ENCODE measurements at places on chromosomes 6 and 20. TPM values are rescaled to one million over a fixed set of nuclear protein-coding genes. Genes with fewer than 3 reads are reported as not detected.

- ATAC-seq, result peak; percentile 81
Observed at GRCh38 chr20:5719861-5720403, 30.3 kb upstream of the SHLD1 start.

DNA sequence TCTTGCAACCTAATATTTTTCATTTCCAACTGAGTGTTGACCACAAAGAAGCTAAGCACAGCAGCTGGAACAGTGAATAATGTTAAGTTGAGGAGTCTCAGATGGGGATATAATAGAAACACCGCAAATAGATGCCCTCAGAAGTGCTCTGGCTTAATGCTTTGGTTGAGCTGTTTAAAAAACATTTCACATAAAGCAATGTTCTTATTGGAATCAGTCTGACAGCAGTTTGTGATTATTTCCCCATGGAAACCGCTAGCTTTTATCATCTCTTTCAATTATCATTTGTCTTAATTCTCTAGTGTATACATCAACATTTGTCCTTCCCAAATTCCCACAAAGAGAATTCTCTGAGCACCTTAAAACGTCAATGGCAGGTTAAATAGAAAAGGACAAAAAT, 30.8 kb downstream of the METTL24 start:
- no peak for ATAC-seq

GRCh38 chr6:69732640-69733039, 64.2 kb downstream of the LMBRD1 start:
- no peak for ATAC-seq

AFG1L gene
- total RNA-seq, result 6.1 TPM

DNA sequence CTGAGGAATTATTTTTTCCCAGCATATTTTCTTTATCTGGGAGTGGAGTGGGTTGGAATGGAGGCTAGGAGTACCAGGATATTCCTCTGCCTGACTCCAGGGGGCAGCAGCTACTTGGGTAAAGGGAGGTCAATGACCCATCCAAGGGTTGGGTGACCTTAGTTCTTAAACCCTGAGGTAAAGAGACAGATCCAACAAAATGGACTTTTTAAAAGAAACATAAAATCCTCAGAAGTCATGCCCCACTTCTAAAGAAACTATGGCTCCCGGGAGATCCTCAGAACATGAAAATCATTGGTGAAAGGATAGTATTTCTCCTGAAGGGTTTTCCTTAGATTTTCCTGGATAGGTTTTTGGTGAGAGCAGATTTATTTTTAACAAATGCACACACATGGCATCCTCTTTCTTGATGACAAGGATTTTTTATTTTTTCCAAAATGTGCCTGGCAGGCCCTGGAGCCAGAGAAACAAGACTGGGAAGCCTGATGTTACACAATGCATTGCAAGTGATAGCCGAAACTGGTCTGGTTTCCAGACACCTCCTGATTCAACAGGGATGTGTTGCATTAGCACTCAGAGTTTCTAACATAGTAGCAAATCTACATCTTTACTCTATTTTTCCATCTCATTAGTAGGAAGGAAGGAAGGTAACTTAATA, 240.9 kb upstream of the BTBD3 start:
- ATAC-seq, result no peak

- ATAC-seq, result peak; percentile 38
Observed at GRCh38 chr20:3781153-3781910, at the start of gene SPEF1. Gene SPEF1 (minus strand): TSS chr20:3781448. CDS start chr20:3781287, 161 bp downstream.

TOP1 gene
- total RNA-seq, result 62.4 TPM

NKX2-4 gene
- total RNA-seq, result not detected

DNA sequence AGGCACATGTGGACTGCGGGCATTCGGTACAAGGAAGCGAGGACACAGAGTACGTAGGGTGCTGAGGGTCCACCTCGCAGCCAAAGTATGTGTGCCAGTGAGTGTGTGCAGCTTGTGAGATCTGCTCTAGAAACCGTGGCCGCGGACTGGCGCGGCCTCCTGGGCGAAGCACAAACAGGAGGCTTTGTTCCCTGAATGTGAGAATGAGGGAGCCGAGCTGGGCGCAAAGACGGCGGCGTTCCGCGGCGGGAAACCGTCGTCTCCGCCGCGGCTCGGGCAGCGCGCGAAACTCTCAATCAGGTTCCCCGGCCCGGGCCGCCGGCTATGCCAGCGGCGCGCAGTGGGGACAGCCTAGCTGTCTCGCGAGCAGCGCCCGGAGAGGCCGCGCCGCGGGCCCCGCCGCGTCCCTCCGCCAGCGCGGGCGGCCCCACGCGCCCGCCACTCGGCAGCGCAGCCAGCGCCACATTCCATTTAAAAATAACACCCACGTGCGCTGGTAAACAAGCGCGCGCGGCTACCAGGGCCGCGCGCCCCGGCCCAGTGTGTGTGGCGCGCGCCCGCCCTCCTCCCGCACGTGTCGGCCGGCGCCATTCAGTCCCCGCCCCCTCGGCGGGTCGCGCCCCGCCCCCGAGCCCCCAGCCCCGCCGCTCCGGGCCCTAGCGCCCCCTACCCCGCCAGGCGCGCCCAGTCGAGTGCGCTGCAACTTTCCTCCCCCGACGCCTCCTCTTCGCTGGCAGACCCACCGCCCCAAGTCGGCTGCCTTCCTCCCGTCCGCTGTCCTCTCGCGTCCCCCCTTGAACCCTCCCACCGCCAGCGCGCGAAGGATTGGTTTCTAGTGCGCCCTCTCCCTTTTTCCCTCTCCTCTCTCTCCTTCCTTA, 3.0 kb upstream of the FOXO3 start:
- peak; percentile 22 for ATAC-seq
